ENCODE measurements at places on chromosomes 4 and X.

DNA sequence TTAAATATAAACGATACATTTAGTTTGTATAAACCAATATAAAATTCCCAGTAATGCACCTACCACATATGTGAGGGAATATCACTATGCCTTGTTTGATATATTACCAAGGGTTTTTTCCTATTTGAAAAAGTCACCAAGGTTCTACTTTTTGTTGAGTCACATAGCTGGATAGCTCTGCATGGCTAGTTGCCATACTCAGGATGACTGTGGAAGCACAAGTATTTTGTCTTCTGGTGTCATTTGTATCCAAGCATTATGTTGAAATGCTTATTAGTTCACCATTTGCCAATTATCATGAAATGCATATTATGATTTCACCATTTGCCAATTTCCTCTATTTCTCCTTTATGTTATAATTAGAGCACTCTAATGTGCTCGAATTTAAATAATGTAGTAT is 162.7 kb upstream of the TTC29 start:
- DNase-seq, result no peak

DNA sequence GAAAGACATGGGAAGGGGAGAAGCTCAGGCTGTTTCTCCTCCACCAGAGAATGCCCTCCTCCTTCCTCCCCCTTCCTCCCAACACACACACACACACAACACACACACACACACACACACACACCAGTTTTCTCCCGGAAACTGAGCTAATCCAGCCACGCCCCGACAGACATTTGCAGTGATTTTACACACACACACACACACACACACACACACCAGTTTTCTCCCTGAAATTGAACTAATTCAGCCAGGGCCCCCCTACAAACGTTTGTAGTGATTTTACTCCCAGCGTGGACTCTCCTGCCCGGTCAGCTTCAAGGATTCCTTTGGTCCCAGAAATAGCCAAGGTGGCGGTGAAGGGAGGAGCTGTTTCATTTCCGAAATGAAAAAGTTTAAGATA is 32.9 kb upstream of the STX18 start:
- no peak for DNase-seq

- no peak for DNase-seq
Measured at GRCh38 chr4:151675411-151675971, 85.3 kb downstream of the GATB start.

- DNase-seq, result no peak
Measured at GRCh38 chr4:119823891-119824290, 195.3 kb upstream of the PDE5A start.

DNA sequence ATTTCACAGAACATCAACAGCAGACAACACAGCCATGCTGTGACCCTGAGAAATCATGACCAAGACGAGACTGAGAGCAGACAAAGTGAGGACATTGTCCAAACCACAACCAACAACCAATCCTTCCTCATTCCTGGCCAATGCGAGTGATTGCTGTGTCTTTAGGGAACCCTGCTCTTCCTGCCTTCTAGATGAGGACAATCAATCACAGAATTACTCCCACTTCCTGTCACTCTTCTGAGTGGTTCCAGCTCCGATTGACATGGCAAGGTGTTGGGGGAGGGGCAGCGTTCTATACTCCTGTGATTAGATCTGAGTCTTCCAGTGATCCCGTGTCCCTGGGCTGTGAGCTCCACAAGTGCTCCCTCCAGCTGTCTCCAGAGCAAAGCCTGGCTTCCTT is 227.8 kb downstream of the STIM2 start:
- no peak for DNase-seq

DNA sequence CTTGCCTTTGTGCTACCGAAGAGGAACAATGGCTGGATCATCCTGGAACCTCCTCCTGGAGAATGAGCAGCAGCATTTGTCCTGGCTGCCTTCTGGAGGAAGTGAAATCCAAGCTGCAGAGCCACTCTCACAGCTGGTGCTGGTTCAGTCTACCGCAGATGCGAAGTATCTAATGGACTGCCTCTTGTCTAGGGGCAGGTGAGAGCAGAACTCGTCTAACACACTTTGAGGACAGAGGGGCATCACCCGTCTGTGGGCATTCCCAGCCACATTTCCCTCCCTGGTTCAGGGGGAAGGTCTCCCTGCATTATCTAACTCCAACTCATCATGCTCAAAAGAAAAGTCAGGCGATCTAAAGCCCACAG is 338.2 kb upstream of the GATB start:
- no peak for DNase-seq

DNA sequence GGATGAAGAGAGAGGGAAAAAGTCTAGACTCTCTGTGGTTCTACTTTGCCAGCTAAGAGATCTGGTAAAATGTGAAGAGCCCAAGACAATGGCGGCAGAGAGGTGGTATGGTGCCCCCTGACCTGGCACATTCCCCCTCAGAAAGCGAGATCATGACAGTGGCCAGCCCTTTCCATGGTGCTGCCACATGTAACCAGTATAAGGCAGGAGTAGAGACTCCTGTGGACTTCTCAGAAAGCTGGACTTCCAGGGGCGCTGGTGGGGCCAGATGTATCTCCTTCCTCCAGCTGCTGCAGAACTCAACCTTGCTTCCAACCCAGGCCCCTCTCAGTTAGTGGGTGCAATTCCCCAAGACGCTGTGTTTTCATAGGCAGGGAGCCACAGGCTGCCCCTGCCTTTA is 9.6 kb downstream of the CTAG1A start:
- no peak for DNase-seq

DNA sequence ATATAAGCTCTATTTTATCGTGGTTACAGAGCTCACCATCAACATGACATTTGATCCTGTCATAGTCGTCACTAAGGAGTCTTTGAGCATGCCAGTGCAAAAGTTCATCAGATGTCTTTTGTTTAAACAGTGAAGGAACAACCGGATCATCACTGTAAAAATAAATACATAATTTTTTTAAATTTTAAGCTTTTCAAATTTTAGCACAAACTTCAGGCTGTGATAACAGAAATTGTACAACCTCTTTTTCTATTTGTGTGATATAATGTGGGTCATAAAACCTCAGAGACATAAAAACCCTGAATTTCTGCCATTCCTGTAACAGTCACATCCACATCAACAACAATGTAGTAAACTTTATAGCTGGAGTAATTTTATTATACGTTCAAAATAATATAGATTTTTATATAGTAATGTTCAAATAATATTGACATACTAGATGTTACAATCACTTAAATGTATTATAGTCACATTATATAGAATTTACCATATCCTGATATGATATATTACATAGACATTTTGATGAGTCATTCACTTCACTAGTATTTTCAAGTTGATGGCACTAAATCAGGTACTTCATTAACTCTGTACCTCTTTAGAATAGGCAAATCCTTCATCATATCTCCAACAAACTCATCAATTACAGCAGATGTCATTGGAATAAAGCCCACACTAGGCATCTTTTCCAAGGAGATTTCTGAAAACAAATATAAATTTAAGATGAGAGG is 47.7 kb downstream of the DDX60L start:
- no peak for DNase-seq

GRCh38 chr4:128649575-128650205 is 159.8 kb upstream of the JADE1 start:
- DNase-seq, result no peak

DNA sequence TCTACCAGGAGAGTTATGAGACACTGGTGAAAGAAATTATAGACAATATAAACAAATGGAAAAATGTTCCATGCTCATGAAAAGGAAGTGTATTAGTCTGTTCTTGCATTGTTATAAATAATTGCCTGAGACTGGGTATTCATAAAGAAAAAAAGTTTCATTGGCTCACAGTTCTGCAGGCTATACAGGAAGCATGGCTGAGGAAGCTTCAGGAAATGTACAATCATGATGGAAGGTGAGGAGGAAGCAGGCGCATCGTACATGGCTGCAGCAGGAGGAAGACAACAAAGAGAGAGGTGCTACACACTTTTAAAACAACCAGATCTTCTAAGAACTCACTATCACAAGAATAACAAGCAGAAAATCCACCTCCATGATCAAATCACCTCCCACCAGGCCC is 184.3 kb downstream of the NPNT start:
- DNase-seq, result no peak

DNA sequence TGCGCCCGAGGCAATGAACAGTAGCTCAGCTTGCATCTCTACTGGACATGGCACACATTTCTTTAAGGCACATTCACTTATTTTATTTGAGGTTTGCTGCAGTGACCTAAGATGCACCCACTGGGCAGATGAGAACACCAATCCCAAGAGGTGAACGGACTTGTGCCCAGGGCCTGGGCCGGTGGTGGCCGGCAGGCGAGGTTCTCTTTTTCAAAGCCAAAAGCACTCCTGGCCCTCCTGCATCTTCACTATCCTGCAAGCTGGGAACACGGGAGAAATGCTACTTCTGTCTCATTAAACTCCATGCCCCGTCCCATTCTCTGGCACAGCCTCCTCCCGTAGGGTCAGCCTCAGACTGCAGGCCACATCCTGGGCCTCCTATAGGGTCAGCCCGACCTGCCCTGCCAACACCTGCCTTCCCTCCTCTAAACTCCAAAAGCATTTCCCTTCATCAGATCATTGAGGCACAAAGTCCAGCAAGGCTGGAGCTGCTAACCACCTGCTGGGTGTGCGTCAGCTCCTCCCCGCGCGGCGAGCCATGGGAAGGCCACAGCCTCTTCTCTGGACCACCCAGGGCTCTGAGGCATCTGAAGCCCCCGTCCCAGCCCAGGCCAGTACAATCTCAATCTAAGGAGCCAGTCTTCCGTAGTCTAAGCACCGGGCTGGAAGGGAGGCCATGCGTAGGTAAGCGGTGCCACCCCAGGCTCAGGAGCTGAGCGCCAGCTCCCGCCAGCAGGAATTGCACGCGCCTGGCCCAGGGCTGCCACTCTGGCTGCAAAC is 166.1 kb downstream of the AFAP1 start:
- DNase-seq, result no peak

- DNase-seq, result no peak
Measured at GRCh38 chrX:68185161-68185560, 248.1 kb downstream of the OPHN1 start.

- no peak for DNase-seq
Measured at GRCh38 chr4:165458471-165458870, 79.7 kb downstream of the CPE start.

- no peak for DNase-seq
Measured at GRCh38 chr4:3091464-3091863, 17.0 kb downstream of the HTT start.

DNA sequence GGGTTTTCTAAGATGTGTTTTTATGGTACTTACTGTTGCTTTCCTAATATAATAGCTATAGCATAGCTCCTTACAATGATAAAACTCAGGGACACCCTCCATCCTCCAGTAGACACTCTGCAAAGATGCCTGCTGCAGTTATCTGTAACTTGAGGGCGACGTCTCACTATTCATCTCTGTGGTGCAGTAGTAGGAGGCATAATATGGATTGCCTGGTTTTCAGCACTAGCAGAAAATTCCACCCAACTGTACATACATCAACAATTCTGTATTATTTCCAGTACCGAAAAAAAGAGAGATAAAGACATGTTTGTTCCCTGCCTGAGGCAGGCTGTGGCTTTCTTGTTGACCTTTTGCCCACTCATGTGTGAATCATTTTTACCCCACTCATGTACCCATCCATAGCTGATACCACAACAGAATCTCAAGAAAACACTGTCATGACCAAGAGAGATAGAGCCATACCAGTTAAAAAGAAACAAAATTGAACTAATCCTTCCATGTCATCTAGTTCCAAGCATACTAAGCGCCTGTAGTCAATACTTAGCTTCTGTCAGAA is 220.1 kb downstream of the RAB28 start:
- DNase-seq, result no peak

DNA sequence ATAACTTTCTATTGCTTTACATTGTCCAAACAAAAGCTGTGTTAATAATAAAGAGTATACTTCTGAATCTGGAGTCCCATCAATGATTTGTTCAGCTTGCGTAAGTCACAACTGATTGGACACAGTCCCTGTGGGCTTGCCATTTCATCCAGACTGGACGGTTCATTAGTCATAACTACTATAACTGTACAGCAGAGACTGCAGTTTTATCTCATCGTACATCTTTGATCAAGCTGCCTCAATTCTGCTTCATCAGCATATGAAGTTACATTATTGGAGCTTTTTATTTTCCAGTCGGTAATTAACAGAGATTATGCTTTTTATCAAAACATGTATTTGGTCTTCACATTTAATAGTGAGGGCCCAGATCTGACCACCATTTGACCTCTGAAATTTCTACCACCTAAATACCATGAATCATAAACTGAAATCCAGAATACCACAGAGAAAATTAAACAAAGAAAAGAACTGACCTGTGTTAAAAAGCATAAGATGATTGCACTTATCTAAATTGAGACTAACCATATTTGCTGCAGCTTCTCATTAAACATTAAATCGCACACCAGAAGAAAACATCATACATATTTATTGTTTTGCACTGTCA is 12.5 kb upstream of the MAB21L2 start:
- no peak for DNase-seq

GRCh38 chr4:3364634-3365314 is 72.0 kb downstream of the RGS12 start:
- DNase-seq, result no peak

DNA sequence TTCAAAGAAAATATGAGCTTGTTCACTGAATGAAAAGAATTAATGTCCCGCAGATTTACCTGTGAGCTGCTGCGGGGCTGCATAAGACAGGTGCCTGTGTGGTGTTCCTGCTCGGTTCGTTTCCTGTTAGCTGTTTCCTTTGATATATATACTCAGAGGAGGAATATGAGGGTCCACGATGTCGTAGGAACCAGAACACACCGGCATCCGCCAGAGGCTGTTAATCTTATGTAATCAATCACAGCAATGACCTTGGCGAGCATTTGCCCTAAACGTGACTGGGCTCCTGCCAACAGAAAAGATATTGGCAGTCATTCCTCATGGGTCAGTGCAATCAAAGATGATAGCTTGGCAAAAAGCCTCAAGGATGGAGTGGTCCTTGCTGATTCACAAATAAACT is 260.1 kb downstream of the EVC2 start:
- DNase-seq, result no peak

DNA sequence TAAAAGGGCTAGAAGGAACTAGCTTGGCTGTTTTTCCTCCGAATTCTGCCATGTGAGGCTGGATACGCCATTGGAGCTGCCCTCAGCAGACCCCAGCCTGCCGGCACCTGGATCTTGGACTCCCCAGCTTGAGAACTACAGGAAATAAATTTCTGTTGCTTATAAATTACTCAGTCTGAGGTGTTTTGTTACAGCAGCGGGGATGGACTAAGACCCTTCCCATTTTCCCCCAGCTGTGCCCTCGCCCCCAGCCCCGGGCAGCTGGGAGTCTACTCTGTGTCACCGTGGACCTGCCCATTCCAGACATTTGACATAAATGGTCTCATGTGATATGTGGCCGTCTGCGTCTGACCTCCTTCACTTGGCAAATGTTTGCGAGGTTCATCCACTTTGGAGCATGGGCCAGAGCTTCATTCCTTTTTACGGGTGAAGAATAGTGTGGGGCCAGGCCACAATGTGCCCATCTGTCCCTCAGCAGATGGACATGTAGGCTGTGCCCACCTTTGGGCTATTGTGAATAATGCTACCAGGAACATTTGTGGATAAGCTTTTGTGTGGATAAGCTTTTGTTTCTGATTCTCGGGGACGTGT is 30.7 kb upstream of the SPON2 start:
- no peak for DNase-seq
